Epithelial cell of umbilical artery (primary cell): ENCODE measurements at places on chromosomes 13 and 19. TPM values are rescaled to one million over a fixed set of nuclear protein-coding genes. Genes with fewer than 3 reads are reported as not detected.

AMH gene
- total RNA-seq: 0.76 and 0.97 TPM in 2 replicates

PPFIA3 gene
- total RNA-seq: 4.9 and 5.3 TPM in 2 replicates

KCNJ14 gene
- 0.30 and 0.32 TPM in 2 replicates for total RNA-seq

SMIM7 gene
- total RNA-seq: 52.6 and 102 TPM in 2 replicates

ZNF543 gene
- 7.8 and 8.5 TPM in 2 replicates for total RNA-seq

SCGB2B2 gene
- total RNA-seq: under 0.01 TPM in 1 of 2 replicates, not detected in the other

COX6B2 gene
- total RNA-seq: under 0.01 TPM in 1 of 2 replicates, not detected in the other

LSR gene
- total RNA-seq: 0.30 and 0.32 TPM in 2 replicates

PTPRS gene
- 9.1 and 20.5 TPM in 2 replicates for total RNA-seq

ZNF708 gene
- total RNA-seq: 5.9 and 8.4 TPM in 2 replicates

PLK5 gene
- total RNA-seq: not detected in 2 replicates

ZNF66 gene
- 2.3 and 4.3 TPM in 2 replicates for total RNA-seq

ZNF728 gene
- total RNA-seq: not detected in 2 replicates

GPR183 gene
- total RNA-seq: not detected in 2 replicates

CLIP3 gene
- total RNA-seq: 1.8 and 1.9 TPM in 2 replicates

FAM98C gene
- total RNA-seq: 7.8 and 11.4 TPM in 2 replicates

PRKD2 gene
- 28.9 and 37.7 TPM in 2 replicates for total RNA-seq

CD37 gene
- not detected in 2 replicates for total RNA-seq

CEACAM4 gene
- not detected in 2 replicates for total RNA-seq

PRPF31 gene
- 75.7 and 92.9 TPM in 2 replicates for total RNA-seq

HPN gene
- not detected in 2 replicates for total RNA-seq

ZNF136 gene
- total RNA-seq: 4.2 and 5.2 TPM in 2 replicates

MAST1 gene
- under 0.01 and 0.65 TPM in 2 replicates for total RNA-seq

TSSK6 gene
- 0.32 and 0.76 TPM in 2 replicates for total RNA-seq

KLHL1 gene
- total RNA-seq: not detected in 2 replicates

ERICH4 gene
- not detected in 2 replicates for total RNA-seq

ZNF382 gene
- total RNA-seq: 5.5 and 9.4 TPM in 2 replicates

RASL11A gene
- total RNA-seq: 2.6 and 3.3 TPM in 2 replicates

PRR19 gene
- not detected in 2 replicates for total RNA-seq

PLA2G4C gene
- 15.9 and 33.7 TPM in 2 replicates for total RNA-seq

USPL1 gene
- 24.4 and 24.6 TPM in 2 replicates for total RNA-seq

LRRC4B gene
- total RNA-seq: under 0.01 TPM in 1 of 2 replicates, not detected in the other

FCGBP gene
- under 0.01 TPM in 1 of 2 replicates, not detected in the other for total RNA-seq

KIR3DL2 gene
- total RNA-seq: not detected in 2 replicates

ETV2 gene
- 0.30 TPM in 1 of 2 replicates, not detected in the other for total RNA-seq
